ENCODE measurements at places on chromosomes 16 and 17.

DNA sequence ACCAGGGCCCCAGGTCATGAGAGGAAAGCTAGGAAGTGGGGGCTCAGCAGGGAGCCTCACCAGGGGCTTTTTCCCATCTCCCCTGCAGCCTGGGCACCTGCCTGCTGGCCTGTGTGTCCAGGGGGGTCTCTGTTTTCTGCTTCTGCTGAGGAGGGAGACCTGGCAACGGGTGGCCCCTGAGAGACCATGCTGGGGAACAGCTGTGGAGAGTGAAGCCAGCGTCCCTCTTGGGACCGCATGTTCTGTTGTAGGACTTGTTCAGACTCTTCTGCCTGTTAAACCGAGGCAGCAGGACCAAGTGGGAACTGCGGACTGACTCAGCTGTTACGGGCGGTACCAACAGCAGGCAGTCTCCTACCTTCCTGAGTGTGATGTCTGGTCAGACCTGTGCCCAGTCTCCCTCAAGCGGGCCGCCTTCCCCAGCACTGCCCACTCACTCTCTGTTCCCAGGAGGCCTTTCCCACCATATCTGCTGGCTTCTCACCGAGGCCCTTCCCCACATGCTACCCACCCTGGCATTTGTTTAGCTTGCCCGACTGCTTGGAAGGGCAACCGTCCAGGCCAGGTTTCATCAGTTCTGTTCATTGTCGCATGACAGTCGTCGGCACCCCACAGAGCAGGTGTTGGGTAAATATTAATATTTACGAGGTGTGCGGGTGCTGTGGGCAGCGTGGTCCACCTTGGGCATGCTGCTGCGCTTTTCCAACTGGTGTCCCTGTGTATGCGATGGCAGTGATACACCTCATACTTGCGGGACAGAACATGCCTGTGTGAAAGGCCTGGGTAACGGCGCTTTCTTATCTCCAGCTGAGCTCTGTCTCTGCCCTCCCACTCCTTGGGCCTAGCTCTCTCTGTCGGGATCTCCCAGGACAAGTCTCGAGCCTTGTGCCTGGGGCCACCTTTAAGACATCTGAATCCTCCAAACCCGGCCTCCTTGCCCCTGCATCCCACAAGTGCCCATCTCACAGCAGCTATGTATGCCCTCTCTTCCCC is 69.4 kb downstream of the MPRIP start:
- H3K27me3 ChIP-seq: no peaks in the 10 kb centered on the region
- no peak for DNase-seq
- H3K36me3 ChIP-seq: no peaks in the 10 kb centered on the region
- no peak overlapping the region for H3K4me3 ChIP-seq

DNA sequence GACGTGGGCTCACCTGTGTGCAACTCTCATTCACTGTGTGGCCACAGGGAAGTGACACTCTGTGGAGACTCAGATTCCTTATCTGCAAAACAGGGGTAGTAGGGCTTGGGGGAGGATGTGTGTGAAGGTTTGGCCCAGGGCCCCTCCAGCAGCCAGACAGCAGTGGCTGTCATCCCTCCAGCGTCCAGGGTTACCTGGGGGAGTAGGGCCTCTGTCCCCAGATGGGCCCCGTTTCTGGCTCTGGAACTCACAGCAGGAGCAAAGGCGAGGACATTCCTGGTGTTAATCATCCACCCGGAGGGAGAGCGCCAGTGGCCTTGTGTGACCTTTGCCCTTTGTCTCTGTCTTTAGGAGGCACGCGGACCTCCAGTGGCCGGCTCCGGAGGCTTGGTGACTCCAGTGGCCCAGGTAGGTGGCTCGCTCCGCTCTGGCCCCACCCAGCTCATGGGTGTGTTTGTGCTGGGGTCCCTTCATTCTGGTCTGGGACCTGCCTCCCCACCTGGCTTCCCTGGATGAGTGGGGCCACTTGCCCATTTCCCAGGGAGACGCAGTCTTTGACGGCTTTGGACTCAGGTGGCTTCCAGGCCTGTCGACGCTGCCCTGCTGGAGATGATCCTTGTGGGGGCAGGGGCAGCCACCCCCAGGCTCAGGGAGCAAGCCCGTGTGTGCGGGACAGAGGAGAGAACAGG is 166.2 kb downstream of the SEC14L1 start:
- H3K4me1 ChIP-seq: peaks cover 5% of the 10 kb centered on the region
- no peak for DNase-seq
- H3K4me3 ChIP-seq: no peak overlapping the region
- no peaks in the 10 kb centered on the region for H3K27me3 ChIP-seq
- no peak overlapping the region for H3K27ac ChIP-seq

GRCh38 chr17:78637146-78637545 is 60.0 kb upstream of the DNAH17 start:
- DNase-seq: no peak
- no peak overlapping the region for H3K4me3 ChIP-seq
- no peaks in the 10 kb centered on the region for H3K4me1 ChIP-seq
- no peak overlapping the region for H3K27ac ChIP-seq
- no peaks in the 10 kb centered on the region for H3K27me3 ChIP-seq
- no peaks in the 10 kb centered on the region for H3K36me3 ChIP-seq

DNA sequence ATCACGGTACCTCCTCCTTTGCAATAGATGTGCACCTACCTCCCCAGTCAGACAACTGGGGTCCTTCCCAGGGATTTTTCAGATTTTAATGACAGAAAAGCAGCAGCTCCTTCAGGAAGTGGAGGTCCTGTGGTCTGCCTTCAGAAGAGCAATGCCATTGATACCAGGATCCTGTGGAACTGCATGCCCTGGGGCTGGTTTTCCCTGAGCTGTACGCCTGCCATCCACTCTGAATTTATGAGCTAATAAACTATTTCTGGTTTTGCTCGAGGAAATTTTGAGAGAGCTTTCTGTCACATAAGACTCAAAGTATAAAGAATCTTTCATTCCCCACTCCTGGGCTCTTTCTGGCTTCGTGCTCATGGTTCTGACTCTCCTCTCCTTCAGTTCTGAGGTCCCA is 10.0 kb upstream of the CCL23 start:
- H3K4me3 ChIP-seq: no peak overlapping the region

GRCh38 chr17:40519089-40519775 is 17.8 kb upstream of the TNS4 start:
- no peaks in the 10 kb centered on the region for H3K27me3 ChIP-seq
- DNase-seq: no peak
- no peak overlapping the region for H3K27ac ChIP-seq

DNA sequence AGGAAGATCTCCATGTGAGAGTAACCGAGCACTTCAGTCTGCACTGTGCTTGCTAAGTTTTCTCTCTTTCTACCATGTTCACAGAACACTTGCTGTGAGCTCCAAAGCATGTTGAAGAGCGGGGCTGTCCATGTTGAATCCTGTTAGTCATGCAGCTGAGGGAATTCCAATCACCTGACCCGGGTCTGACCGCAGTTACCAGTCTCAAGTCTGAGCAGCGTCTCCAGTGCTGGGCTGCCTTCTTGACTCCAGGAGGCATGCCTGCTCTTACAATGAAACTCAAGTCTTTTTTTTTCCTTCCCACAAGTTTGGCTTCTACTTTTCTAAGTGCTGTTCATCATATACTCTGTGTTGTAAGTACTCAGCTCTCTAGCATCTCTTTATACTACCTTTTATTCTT is 44.3 kb downstream of the HOXB1 start:
- no peaks in the 10 kb centered on the region for H3K36me3 ChIP-seq
- no peaks in the 10 kb centered on the region for H3K27me3 ChIP-seq
- no peak overlapping the region for H3K27ac ChIP-seq

GRCh38 chr16:69709456-69710084 is 16.8 kb downstream of the NQO1 start:
- H3K27ac ChIP-seq: peak overlapping the region; percentile 66
- no peaks in the 10 kb centered on the region for H3K4me1 ChIP-seq
- DNase-seq: no peak
- peaks cover 21% of the 10 kb centered on the region for H3K36me3 ChIP-seq
- H3K27me3 ChIP-seq: no peaks in the 10 kb centered on the region
- H3K4me3 ChIP-seq: no peak overlapping the region

- no peak for DNase-seq
- no peaks in the 10 kb centered on the region for H3K27me3 ChIP-seq
These were observed 6.5 kb upstream of the CTCF start for GRCh38 chr16:67555795-67556212.

- H3K4me3 ChIP-seq: no peak overlapping the region
- no peaks in the 10 kb centered on the region for H3K27me3 ChIP-seq
- DNase-seq: no peak
These were observed 167.1 kb downstream of the KCNJ2 start for GRCh38 chr17:70336411-70336810.

- H3K27ac ChIP-seq: no peak overlapping the region
- no peaks in the 10 kb centered on the region for H3K36me3 ChIP-seq
- peaks cover 12% of the 10 kb centered on the region for H3K4me1 ChIP-seq
These were observed 46.0 kb upstream of the ARL4D start for GRCh38 chr17:43352579-43353331.

DNA sequence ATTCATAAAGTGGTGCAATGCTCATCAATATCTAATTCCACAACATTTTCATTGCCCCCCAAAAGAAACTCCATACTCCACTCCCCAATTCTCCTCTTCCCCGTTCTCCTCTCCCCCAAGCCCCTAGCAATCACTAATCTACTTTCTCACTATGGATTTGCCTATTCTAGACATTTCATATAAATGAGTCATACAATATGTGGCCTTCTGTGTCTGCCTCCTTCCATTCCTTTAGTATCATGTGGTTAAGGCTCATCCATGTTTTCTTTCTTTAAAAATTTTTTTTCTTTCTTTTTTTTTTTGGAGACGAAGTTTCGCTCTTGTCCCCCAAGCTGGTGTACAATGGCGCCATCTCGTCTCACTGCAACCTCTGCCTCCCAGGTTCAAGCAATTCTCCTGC is 56.3 kb upstream of the HAS3 start:
- no peaks in the 10 kb centered on the region for H3K27me3 ChIP-seq
- DNase-seq: no peak
- H3K27ac ChIP-seq: no peak overlapping the region
- H3K4me1 ChIP-seq: no peaks in the 10 kb centered on the region
- H3K36me3 ChIP-seq: no peaks in the 10 kb centered on the region

- no peak for DNase-seq
- no peaks in the 10 kb centered on the region for H3K27me3 ChIP-seq
- H3K27ac ChIP-seq: no peak overlapping the region
- no peaks in the 10 kb centered on the region for H3K36me3 ChIP-seq
These were observed 96.5 kb upstream of the LHX1 start for GRCh38 chr17:36840796-36841195.

DNA sequence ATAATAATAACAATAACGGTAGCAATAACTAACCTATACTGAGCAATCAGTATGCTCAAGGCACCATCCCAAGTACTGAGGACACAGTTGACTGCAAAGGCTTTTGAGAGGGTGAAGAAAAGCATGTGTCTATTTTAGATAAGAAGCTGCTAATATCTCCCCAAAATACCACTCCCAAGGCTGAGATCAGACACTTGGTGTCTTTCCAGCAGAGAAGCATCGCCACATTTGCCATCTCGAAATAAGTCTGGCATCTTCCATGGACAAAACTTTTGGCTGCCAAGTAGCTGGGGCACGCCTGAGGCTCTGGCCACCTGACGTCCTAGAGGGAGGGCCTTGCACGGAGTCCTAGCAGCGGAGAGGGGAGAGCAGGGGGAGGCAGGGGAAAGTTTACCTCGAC is 39.0 kb downstream of the ZNF423 start:
- no peaks in the 10 kb centered on the region for H3K27me3 ChIP-seq
- H3K27ac ChIP-seq: no peak overlapping the region

- H3K4me3 ChIP-seq: no peak overlapping the region
- peaks cover 14% of the 10 kb centered on the region for H3K4me1 ChIP-seq
- H3K36me3 ChIP-seq: no peaks in the 10 kb centered on the region
- H3K27ac ChIP-seq: no peak overlapping the region
- DNase-seq: no peak
- no peaks in the 10 kb centered on the region for H3K27me3 ChIP-seq
These were observed 404.8 kb upstream of the HSBP1 start for GRCh38 chr16:83402967-83403366.

- no peak within 1 kb of the TSS for H3K4me3 ChIP-seq
- no peaks in the 10 kb centered on the region for H3K4me1 ChIP-seq
- no peaks in the 10 kb centered on the region for H3K36me3 ChIP-seq
- no peak within 1 kb of the TSS for H3K27ac ChIP-seq
- DNase-seq: no peak
These were observed at the start of gene EFCAB5 for GRCh38 chr17:29941334-29941733. Gene EFCAB5, plus strand, starts transcription at chr17:29941634. Its CDS starts 163 bp downstream, at chr17:29941797.

- no peaks in the 10 kb centered on the region for H3K27me3 ChIP-seq
- H3K36me3 ChIP-seq: no peaks in the 10 kb centered on the region
- no peaks in the 10 kb centered on the region for H3K4me1 ChIP-seq
- no peak overlapping the region for H3K27ac ChIP-seq
- no peak overlapping the region for H3K4me3 ChIP-seq
- DNase-seq: no peak
These were observed 5.7 kb downstream of the OR4D2 start for GRCh38 chr17:58172369-58173071.

GRCh38 chr16:1275791-1276579 is 20.1 kb downstream of the TPSD1 start:
- no peak overlapping the region for H3K27ac ChIP-seq
- H3K4me1 ChIP-seq: no peaks in the 10 kb centered on the region
- H3K4me3 ChIP-seq: no peak overlapping the region
- no peaks in the 10 kb centered on the region for H3K36me3 ChIP-seq
- no peak for DNase-seq

DNA sequence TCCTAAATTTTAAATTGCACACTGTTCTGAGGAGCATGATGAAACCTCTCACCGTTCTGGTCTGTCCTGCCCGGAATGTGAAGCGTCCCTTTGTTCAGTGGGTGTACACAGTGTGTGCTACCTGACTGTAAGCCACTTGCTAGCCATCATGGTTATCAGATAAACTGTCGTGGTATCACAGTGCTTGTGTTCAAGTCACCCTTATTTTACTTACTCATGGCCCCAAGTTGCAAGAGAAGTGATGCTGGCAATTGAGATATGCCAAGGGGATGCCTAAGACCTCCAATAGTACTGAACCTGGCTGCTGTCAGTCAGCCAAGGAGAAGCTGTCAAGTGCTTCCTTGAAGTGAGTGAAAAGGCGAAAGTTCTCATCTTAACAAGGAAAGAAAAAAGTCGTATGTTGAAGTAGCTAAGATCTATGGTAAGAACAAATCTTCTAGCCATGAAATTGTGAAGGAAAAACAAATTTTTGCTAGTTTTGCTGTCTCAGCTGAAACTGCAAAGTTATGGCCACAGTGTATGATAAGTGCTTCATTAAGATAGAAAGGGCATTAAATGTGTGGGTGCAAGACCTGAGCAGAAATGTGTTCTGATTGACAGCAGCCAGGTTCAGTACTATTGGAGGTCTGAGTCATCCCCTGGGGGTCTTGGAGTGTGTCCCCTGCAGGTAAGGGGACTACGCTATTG is 5.8 kb downstream of the PIK3R6 start:
- H3K36me3 ChIP-seq: no peaks in the 10 kb centered on the region
- H3K27me3 ChIP-seq: no peaks in the 10 kb centered on the region
- H3K27ac ChIP-seq: no peak overlapping the region
- H3K4me1 ChIP-seq: no peaks in the 10 kb centered on the region
- DNase-seq: no peak

Measured in thoracic aorta (tissue), 2 donors.